ENCODE measurements at places on chromosomes 1 and 21.

DNA sequence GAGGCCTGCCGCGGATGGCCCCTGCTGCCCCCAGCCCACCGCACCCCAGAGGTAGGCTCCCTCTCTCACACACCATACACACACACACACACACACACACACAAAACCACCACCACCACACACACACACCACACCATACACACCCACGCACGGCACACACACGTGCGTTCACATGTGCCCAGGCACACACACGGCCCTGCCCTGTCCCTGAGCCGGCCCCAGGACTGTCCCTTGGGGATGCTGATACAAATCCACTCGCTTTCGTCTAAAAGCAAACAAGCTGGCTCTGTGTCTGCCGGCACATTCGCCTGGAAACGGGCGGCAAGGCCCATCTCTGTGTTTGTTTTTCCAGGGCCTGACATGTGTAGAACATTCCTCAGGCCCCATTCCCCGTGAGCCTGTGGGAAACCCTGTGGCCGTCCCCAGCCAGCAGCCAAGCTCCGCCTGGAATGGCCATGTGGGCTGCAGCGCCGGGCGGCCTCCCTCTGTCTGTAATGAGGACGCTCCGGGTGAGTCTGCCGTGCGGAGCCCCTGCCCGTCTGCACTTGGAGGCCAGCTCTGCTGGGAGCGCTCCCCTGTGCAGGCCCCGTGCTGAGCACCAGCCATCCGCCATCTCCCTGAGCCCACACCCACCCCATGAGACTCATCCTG is 67.4 kb downstream of the DMRTB1 start:
- DNase-seq, result no peak

GRCh38 chr1:177183836-177184235 is 13.1 kb downstream of the BRINP2 start:
- DNase-seq, result no peak

DNA sequence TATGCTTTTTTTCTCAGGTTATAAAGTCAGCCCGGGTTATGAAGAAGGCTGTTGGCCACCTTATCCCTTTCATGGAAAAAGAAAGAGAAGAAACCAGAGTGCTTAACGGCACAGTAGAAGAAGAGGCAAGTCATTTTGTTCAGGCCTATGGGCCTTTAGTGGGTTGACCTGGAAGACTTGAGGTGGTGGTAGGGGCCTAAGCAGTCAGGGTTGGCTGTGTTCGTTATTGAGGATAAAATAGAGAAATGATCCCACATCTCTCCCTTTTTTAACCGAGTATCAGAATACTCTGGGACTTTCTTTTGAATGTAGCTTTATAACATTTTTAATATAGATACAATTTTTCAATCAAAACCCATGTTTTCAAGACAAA is 67.1 kb downstream of the MTR start:
- DNase-seq, result no peak

- no peak for DNase-seq
These were observed 8.3 kb downstream of the DISP3 start for GRCh38 chr1:11487196-11487751.

- no peak for DNase-seq
These were observed 41.0 kb downstream of the ATP2B4 start for GRCh38 chr1:203667616-203668015.

DNA sequence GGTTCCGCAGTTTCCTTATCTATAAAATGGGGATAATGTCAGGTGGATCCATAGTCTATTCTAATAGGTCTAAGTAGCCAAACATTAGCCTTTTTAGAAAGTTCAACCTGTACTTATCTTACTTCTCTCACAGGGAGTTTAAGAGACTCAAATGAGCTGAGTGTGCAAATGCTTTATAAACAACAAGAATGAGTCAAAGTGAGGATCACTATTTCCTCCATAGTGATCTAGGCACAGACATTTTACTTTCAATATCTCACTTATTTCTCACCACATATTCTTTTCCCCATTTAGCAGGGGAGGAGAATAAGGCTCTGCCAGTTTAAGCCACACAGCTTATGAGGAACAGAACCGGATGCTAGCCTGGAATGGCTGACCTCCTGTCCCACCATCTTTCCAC is 92.1 kb upstream of the LMO4 start:
- no peak for DNase-seq

DNA sequence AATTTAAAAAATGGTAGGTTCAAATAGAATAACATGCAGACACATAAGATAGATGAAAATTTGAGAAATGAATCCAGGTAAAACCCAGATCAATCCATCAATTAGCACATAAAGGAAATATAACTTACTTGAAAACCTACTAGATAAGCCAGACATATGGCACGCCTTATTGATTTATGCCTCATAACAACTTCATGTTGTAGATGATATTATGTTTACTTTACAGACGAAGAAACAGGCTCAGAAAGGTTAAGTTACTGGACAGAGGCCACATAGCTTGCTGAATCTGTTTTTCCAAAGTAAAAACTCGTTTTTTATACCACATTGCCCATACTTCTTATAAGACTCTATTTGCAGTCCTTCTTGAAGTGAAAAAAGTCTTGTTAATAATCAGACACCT is 22.1 kb upstream of the NCF2 start:
- DNase-seq, result no peak

GRCh38 chr21:41622831-41623548 is 115.0 kb upstream of the TMPRSS2 start:
- no peak for DNase-seq

DNA sequence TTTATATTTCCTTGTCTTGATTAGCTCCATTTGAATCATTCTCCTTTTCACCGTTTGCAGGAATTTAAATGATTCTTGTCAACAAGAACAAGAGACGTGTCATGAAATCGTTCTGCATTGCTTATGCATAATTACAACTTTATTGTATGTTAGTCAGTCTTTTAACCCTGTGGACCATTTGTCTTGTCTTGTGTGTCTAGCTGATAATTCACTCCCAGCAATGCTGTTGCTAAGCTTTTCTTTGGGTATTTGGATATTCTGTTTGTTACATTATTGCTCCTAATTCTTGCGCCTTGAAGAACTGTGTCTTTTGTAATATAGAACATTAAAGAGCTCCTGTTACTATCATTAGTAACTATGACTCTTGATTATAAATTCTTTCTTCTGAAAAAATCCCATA is 311.9 kb downstream of the RYR2 start:
- DNase-seq, result no peak

DNA sequence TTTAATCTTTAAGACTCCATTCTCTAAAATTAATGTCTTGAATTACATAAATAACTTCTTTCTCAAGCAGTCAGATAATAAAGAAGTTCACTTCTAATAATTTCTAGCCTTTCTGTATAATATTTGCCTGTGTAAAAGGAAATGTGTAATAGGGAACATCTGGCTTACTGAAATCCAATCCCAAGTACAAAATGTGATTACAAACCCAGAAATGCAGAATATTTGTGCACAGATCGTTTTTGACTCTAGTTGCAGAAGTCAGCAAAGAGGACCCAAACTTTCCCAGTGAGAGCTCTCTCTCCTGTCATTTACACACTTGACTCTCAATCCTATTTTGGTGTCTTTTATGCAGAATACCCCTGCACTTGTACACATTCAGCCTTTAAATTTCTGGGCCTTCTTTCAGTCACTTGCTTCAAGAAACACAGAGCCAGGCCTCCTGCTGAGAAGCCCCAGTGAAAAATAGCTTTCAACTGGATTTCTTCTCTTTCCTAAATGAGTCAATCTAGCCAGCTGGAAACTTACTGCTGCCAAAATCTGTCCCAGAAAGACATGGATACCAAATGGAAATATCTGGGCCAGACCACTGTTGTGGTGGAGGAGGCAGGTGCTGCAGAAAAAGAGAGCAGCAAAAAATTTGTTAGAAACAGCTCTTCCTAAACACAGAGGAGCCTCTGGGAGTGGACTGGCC is 68.5 kb upstream of the ADAM30 start:
- DNase-seq, result no peak

DNA sequence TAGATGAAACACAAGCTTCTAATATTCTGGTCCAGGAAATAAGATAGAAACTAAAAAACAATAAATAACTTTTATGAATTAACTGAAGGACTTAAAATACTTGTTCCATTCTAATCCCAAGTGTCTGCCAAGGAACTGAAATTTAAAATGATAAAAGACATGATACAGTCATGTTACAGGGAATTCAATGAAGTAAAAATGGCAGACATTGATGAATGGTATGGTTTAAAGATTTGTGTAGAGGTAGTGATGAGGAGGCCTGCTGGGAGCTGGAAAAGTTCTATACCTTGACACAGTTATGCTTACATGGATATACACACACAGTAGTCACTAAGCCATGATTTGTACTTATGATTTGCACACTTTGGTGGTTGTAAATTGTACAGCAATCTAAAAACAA is 2.1 kb upstream of the UBR4 start:
- DNase-seq, result no peak

DNA sequence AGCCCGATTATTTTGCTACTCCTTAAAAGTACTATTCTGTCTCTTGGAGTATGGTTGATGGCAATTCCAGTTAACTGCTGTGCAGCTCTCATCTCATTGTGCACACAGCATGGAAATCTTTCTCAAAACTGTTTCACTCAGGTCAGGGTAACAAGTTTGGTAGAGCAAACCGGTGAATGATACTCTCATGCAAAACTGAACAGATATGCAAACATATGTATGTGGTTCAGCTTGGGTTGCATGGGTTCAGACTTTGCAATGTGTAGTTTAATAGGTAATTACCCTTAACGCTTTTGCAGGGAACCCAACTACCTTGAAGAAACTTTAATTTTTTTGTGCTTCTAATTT is 2.2 kb downstream of the GADD45A start:
- DNase-seq, result no peak

- DNase-seq, result no peak
These were observed 146.4 kb downstream of the EVI5 start for GRCh38 chr1:92638498-92638897.

GRCh38 chr1:1004420-1004779 is 4.5 kb upstream of the HES4 start:
- no peak for DNase-seq

- no peak for DNase-seq
These were observed 22.1 kb downstream of the ACOT11 start for GRCh38 chr1:54570161-54570560.

DNA sequence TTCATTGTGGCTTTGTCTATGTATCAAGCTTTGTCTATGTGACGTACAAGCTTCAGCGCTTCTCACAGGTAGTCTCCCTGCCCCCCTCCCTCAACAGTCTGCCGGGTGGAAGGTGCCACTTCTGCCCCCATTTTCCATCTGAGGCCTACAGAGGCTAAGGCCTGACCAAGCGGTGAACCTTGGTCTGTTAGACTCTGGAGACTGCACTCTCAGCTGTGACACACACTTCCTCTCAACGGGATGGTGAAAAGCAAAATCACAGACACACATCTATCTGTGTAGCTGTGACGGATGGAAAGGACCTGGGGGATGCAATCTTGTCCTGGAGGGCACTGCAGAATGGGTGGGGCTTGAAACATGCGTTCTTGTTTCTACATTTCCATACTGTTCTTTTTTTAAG is 152.9 kb upstream of the EDN2 start:
- DNase-seq, result no peak

- DNase-seq, result no peak
These were observed 18.9 kb downstream of the CACHD1 start for GRCh38 chr1:64488862-64489261.

GRCh38 chr1:200896531-200897196 is 2.0 kb downstream of the INAVA start:
- no peak for DNase-seq

GRCh38 chr1:192588546-192588945 is 13.0 kb downstream of the RGS1 start:
- DNase-seq, result no peak

- no peak for DNase-seq
These were observed 43.7 kb downstream of the ST7L start for GRCh38 chr1:112575154-112575804.

DNA sequence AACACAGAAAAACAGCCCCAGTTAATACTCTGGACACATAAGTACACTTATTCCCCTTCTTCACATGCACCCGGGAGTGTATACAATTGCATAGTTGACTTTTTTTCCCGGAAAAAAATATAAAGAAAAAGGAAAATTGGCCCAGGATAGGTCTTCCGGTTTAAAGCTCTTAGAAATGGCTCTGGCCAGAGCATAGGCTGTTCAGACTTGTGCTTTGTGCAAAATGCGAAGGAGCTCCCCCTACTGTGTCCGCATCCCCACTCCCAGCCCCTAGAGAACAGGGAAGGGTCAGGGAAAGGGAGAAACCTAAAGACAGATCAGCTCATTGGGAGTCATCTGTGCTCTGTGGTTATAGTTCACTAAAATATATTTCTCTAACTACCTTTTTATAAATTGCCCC is 5.5 kb upstream of the MTMR11 start:
- DNase-seq, result no peak

- no peak for DNase-seq
These were observed 20.0 kb upstream of the JUN start for GRCh38 chr1:58803858-58804257.

DNA sequence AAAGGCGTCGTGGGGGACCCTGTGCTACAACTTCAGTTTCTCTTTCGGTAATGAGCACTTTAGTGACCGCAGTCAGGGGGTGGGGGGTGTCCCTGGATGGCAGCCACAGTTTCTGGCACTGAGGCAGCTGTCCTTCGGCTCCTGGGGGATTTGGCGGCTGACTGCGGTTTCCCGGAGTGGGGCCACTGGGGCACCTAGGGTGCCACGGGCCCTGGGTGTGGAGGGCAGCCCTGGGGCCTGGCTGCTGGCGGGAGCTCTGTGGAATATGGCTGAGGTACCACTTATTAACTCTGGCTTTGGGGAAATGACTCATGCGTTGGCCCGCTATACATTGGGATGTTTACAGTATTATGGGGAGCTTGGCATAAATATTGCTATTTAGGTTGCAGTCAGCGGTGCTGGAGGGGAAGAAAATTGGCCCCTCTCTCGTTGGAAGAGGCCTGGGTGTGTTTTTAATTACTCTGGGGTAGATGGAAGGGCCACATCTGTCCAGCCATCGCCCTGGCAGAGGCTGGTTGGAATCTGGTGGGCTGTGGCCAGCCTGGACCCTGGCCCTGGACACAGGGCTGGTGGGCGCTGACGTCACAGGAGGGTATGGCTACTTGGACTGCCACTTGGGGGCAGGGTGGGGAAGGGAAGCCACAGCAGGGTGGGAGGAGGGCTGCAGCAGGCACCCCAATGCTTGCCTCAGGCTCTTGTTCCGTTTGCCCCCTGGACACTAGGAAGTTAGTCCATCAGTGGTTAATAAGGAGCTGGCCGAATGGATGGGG is 2.0 kb downstream of the EPHB2 start:
- DNase-seq, result peak; percentile 86

DNA sequence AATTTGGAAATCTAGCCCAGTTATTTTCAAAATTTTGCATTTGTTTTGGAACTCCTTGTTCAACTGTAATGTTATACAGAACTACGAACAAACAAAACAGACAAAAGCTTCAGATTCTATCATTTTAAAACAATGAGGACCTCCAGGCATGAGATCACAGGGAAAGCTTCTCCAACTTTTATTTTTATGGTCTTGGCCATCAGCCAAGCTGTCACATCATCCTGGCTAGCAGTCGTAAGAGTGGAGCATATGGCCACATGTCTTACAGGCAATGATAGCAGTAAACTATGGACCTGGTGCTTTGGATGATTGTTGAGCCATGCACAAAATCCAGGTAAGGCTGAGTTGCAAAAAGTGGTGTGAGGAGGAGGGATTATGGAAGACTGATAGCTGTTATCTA is 299.6 kb downstream of the LMX1A start:
- DNase-seq, result no peak

- DNase-seq, result no peak
These were observed 32.2 kb upstream of the KHDRBS1 start for GRCh38 chr1:31981456-31981839.
